ENCODE measurements at places on chromosomes 5 and 9.

DNA sequence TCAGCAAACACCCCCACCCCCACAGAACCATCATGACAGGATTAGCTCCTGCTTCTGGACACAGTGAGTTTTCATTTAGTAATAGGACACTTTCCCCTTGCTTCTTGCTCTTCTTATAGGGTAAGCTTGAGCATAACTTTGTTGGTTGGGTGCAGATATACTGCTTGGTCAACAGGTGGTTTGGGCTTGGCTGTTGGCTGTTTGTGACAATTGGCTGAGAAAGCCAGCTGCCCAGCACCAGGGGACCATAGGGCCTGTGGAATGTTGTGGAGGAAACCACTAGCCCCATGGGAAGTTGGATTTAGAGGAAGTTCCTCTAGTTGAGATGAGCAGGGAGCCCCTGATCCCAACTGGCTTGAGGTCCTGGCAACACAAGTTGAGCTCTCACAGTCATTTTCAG, 30.5 kb downstream of the PPP3R2 start:
- no peak for DNase-seq

- DNase-seq, result no peak
These were observed 150.8 kb upstream of the PPP1R26 start for GRCh38 chr9:135328485-135329417.

DNA sequence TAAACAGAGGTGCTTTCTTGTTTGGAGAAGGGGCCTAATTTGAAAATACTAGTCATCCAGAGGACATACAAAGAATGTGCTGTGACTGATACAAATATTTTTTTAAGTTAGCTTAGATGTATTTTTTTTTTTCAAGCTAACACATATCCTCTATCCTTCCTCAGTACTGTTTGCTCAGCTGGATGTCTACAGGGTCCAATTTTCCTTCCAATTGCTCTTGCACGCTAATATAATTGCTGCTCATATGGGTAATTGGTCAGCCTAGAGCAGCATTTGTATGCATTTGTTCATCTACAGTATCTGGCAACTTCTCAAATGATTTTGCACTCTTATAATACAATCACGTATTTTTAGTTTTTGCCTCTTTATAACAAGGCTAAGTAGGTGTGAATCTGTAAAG, 84.7 kb downstream of the ZDHHC21 start:
- no peak for DNase-seq

DNA sequence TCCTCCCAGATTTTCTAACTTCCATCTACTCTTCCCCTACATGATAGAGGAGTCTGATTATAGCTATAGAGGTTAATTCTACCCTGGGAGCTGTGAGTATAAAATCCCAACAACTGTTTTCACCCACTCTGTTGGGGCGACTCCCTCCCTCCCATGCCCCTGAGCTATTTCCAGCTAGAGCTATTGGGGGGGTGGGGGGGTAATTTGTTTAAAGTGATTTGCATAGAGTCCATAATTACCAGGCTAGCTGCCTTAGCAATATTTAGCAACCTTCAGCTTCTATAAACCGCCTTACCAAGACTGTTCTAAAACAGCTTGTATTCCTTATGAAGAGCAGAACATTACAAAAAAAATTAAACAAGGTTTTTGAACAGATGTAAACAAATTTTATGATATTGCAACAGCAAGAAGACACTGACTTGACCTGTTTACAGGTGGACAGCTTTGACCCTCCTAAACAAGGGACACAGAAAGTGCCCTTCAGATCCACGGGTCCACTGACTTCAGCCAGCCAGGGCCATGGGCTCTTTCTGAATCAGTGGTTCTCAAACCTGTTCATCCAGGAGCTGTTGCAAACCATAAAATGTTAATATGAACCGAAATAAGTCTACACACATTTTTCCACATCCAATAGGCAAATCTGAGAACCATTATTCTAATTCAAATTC, 98.2 kb downstream of the OTULIN start:
- DNase-seq, result no peak

GRCh38 chr5:145247745-145248040, 587.4 kb downstream of the PRELID2 start:
- DNase-seq, result no peak

GRCh38 chr9:76266649-76267283, 127.5 kb downstream of the RFK start:
- DNase-seq, result no peak

- DNase-seq, result no peak
These were observed 17.2 kb upstream of the TENT2 start for GRCh38 chr5:79595086-79595485.
